ENCODE measurements at places on chromosomes 1 and 21.

GRCh38 chr21:45285266-45285931, 2.3 kb downstream of the POFUT2 start:
- DNase-seq, result no peak

DNA sequence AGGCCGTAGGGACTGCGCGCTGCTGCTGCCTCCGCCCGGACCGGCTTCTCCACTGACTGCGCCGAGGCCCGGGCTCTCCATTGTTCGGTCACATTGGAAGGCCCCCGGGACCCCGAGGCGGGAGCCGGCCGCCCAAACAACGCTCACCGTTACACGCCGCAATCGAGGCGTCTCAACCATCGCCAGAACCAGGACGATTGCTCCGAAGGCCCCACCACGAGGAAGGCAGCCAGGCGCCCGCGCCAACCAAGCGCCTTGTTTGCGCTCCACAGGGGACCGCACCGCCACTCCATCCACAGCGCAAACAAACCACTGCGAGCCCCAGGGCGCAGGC, 595 bp downstream of the GLUL start:
- DNase-seq, result no peak

DNA sequence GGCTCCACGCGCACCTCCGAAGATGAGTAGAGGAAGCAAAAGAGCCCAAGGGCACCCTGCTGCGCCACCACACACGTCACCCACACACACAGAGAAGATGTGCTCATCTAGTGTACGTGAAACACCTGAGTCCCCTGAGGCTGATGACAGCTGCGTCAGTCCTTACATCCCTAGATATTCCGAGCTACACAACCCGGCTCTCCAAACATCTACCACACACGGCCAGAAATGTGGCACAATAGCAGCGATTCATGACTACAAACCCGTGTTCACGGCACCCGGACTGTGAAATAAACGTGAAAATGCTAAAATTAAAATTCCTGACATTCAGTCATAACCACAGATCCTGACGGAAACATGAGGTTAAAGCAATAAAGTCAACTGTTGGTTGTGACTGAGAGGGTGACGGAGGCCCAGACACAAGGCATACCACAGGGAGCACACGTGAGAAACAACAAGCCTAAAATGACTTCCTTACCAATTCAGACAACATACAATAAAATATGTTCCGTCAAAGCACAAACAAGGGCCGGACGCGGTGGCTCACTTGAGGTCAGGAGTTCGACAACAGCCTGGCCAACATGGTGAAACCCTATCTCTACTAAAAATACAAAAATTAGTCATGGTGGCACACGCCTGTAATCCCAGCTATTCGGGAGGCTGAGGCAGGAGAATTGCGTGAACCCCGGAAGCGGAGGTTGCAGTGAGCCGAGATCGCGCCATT, 7.3 kb downstream of the SSU72 start:
- no peak for DNase-seq

GRCh38 chr1:208235982-208236761, 8.0 kb downstream of the PLXNA2 start:
- no peak for DNase-seq

- no peak for DNase-seq
Observed at GRCh38 chr1:109877317-109877771, 33.3 kb upstream of the CSF1 start.
